ENCODE measurements at places on chromosomes 7 and 10. TPM values are rescaled to one million over a fixed set of nuclear protein-coding genes. Genes with fewer than 3 reads are reported as not detected.

- DNase-seq = no peak
These were observed 162.9 kb downstream of the RGS10 start for GRCh38 chr10:119379466-119380071.

The FGFR2 gene
- 50.3 TPM for total RNA-seq

DNA sequence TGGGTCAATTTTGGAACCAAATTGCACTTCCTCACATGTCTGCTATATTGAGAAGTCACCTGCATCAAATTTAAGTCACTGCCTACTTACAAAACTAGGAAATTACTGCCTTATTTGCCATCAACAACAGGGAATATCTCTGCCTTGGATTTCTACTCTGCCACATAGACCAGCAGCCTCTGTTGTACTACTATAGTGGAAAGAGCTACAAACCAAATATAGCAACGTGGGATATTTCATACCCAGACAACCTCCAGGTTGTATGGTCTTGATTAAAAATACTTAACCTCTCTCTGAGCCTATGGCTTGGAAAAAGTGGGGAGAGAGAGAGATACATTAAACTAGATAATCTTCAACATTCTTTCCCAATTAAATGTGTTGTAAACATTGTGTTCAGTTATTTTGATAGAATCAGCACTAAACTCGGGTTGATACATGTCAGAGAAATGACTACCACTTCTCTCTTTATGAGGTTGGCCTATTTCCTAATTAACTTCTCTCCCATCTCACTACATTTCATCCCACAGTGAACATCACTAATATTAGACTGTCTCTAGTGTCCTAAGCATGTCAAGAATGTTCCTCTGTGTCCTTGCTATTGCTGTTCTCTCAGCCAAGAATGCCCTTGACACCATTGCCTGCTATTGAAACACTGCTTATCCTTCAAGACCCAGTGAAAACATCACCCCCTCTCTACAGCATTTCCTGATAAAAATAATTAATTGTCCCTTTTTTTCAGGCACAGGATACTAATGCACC, 421.2 kb downstream of the IPMK start:
- DNase-seq = no peak

GRCh38 chr10:63576501-63576900, 55.3 kb downstream of the REEP3 start:
- no peak for DNase-seq

DNA sequence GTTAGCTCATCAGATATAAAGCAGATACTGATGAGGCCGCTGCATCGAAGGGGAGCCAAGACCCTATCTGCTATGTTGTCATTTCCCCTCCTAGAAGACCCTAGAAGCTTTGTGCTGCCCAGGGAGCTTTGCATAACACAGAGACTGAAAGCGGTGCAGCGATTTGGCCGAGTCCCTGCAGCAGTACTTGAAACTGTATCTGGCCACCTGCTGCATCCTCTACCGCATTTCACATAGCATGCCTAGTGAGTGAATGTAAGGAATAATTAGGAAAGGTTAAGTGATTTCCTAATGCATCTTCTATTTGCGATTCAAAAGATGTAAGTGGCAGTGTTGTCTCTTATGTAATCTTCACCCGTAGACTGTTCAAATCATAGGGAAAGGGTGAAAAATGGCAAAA, 106.7 kb downstream of the LRMDA start:
- DNase-seq = no peak

- DNase-seq = no peak
These were observed 38.3 kb upstream of the INPP5A start for GRCh38 chr10:132499367-132499685.

DNA sequence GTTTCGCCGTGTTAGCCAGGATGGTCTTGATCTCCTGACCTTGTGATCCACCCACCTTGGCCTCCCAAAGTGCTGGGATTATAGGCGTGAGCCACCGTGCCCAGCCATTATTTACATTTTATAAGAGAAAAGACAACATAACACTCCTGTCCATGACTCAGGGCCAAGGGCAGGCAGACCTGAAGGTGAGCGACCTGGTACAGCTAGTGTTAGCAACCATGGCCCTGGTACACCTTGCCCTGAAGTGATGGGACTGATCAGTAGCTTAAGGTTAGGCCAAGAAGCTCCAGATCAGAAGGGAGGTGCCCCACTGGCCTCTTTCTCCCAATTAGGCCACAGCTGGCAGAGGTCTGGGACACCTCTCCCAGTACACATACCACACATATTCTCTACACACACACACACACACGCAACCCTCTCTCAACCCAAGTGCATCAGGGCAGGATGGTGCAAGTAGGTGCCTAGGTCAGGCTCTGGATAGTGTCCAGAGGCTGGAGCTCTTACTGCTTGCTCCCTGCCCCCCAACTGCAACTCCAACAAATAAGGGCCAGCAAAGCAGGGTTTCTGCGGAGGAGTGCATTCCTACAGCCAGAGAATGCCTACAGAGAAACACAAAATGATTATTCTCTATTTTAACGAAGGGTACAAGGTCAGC, 43.8 kb downstream of the DPCD start:
- no peak for DNase-seq

The MUC12 gene
- not detected for total RNA-seq

GRCh38 chr10:25901199-25901598, 32.8 kb upstream of the MYO3A start:
- no peak for DNase-seq

DNA sequence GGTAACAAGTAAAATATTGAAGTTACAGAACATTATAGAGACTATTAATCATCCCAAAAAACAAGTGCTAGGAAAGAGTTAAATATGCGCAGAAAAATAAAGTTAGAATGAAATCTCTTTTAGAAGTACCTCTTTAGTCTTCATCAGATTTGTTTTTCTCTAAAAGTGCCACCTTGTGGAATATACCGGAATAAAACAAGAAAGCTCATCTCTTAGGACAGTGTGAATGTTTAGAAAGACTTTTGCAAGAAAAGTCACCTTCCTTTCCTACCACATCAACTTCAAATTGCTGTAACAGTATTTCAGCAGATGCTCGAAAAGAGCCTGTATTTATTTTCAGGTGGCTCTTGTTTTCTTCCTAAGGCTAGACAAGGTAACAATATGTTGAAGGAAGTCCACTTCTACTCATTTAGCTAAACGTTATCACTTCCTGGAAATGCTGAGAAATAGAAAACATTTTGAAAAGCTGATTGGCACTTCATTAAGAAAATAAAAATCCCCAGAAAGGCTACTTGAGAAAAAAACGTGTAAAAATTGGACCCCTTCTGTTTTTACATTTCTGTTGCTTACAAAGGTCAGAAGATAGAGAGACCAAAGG, 19.8 kb upstream of the FAM133B start:
- peak; percentile 57 for DNase-seq

The PITRM1 gene
- 46.5 TPM for total RNA-seq

Data from renal cortical epithelial cell (primary cell).